Articular chondrocyte of knee joint (primary cell): ENCODE measurements at places on chromosomes 12 and 14. TPM values are rescaled to one million over a fixed set of nuclear protein-coding genes. Genes with fewer than 3 reads are reported as not detected.

PTHLH gene
- total RNA-seq: 0.26 and 0.76 TPM in 2 replicates

SERPINA5 gene
- 3.5 and 4.6 TPM in 2 replicates for total RNA-seq

ZDHHC22 gene
- under 0.01 TPM in 1 of 2 replicates, not detected in the other for total RNA-seq

PRIM1 gene
- total RNA-seq: 9.7 and 12.5 TPM in 2 replicates
